ENCODE measurements at places on chromosomes 3 and 15.

DNA sequence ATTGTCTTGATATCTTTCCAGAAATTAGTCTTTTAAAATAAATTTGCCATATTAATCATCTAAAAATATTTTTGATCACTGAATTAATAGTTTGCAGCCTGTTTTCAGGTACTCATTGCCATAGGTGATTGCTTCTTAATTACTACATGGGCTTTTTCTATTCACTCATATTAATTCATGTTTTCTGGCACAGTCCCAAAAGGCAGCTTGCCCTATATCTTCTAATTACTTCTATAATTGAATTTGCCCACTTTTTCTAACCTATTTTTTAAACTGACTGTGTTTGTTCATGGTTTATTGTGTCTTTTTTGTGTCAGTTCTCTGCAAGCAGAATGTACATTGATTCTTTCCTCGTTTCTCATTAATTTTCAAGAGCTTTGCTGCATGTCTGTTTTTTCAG, 85.7 kb upstream of the SOX2 start:
- no peak for DNase-seq

GRCh38 chr15:51878446-51879386, 49.3 kb downstream of the TMOD3 start:
- no peak for DNase-seq

DNA sequence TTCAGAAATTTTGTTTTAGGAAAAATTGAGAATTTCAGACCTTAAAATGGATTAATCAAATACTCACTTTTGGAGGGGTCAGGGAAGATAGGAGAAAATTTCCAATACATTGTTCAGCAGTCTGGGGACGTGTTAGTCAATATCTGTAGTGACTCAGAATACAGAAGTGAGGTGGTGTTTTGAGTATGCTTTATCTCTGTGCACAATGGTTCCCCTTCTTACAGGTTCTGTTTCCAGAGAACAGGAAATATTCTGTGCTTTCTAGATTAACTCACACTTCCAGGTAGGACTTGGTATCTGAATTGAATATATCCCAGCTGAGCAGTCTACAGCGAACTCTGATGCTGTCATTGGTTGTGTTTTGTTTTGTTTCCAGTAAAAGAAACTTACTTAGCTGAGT, 30.7 kb upstream of the CCDC54 start:
- no peak for DNase-seq

DNA sequence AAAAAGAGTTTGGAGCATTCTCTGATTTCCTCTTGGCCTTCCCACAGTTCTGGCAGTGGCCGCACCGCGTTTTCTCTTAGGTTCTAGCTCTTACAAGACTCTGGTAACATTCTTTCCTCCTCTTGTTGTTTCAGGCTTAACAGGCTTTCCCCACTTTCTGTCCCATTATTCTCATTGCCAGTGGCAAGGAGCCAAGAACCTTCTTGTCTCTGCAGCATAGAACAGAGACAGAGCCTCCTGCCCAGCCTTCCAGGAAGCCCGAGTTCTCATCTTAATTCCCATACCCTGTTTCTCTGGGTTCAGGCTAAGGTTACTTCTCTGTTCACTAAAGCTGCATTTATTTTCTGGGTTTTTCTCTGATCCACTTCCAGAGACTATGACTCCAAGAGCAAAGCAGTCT, 61.1 kb downstream of the DUT start:
- DNase-seq: no peak

- no peak for DNase-seq
Measured at GRCh38 chr3:10757021-10757820, 58.8 kb upstream of the SLC6A11 start.

DNA sequence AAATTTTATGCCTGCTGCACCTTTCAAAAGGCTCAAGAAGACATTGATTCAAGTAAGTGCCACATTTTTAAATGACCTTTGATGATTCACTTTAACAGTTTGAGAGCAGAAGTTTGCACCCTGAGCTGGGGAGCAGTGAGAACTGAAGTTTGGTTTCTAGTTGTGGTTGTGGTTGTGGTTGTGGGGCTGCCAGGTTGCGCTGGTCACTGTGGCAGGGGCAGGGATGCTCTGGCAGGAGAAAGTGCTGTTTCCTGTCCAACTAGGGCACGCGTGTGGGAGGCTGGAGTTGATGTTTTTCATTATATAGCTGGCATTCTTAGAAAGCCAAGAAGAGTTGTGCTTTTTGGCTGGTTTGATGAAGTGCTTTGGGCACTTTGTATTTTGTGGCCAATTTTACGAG, 339.7 kb upstream of the NR2F2 start:
- no peak for DNase-seq

GRCh38 chr3:30531017-30531570, 75.3 kb upstream of the TGFBR2 start:
- DNase-seq: no peak

DNA sequence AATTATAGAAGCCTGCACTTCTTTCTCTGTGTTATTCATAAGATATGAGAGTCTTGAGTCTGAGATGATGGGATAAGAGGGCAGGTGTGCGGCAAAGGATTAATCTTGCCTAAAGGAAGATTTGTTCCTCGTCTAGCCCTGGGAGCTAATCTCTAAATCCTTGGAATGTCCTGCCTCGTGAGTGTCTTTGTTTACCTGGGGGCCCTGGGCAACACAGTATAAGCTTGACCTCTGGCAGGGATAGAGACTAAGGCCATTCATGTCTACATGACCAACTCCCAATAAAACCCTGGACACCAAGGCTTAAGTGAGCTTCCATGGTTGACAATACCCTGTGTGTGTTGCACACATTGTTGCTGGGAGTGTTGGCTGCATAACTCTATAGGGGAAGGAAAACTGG, 3.2 kb upstream of the AGBL1 start:
- no peak for DNase-seq

DNA sequence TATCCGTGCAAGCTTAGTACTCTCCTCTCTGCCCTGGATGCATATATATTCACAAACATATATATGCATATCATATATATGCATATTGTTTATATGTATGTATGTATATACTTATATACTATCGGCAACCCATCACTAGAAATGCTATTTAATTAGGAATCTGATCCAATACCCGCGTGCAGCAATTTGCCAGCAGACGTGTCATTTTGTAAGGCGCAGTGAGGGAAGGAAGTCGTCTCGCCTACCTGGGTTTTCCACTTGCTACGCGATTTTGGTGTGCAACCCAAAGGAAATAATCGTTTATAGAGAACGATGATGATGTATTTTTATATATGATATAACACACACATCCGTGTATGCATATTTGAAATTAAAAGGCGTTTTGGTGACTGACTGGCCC, 5.6 kb upstream of the FEZF2 start:
- DNase-seq: no peak
